ENCODE measurements at places on chromosomes 2 and 18.
A peak's percentile ranks its signal among the peaks of the same experiment; 100 is the strongest.

GRCh38 chr18:30386624-30387023 is 655.9 kb downstream of the DSC3 start:
- no peak for DNase-seq

GRCh38 chr18:23977719-23978483 is 36.7 kb upstream of the TTC39C start:
- no peak for DNase-seq

DNA sequence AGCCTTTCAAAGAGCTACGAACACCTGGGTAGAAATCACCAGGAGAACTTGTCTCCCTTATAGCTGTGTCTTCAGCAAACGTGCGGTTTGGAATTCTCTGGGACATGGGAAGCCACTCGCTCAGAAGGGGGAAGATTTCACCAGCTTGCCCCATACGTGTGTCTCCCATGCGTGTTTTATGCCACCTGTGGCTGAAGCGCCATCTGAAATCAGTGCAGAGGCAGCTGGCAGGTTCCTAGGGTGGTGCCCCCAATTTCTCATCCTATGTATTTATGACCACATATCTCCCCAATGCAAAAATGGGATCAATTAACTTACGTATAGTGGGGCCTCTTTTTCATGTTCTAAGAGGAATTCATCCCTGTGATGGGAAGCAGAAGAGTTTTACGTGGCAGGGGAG is 81.6 kb downstream of the TPO start:
- DNase-seq: no peak

- no peak for DNase-seq
Measured at GRCh38 chr18:24914171-24914525, 437.8 kb downstream of the ZNF521 start.

GRCh38 chr18:79944126-79944731 is 7.2 kb downstream of the SLC66A2 start:
- DNase-seq: peak; percentile 74

GRCh38 chr2:238945433-238946150 is 97.7 kb downstream of the TWIST2 start:
- DNase-seq: no peak

GRCh38 chr2:6103949-6104348 is 411.8 kb downstream of the SOX11 start:
- no peak for DNase-seq

DNA sequence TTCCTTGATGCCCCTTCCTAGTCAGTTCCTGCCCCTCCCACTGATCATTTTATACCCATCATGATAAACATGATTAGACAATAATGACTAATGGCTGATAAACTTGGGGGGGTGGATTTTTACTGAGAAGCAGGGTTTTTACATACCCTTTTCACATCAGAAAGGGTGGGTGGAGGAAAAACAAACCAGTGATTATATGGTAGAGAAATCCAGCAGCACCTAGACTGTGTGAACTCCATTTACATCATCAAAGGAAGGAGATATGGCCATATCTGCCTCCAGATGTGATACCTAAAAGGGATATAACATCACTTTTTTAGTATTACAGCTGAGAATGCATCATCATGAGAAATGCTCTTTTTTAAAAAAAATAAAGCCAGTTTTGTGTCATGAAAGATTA is 89.9 kb downstream of the ANKRD12 start:
- DNase-seq: no peak

DNA sequence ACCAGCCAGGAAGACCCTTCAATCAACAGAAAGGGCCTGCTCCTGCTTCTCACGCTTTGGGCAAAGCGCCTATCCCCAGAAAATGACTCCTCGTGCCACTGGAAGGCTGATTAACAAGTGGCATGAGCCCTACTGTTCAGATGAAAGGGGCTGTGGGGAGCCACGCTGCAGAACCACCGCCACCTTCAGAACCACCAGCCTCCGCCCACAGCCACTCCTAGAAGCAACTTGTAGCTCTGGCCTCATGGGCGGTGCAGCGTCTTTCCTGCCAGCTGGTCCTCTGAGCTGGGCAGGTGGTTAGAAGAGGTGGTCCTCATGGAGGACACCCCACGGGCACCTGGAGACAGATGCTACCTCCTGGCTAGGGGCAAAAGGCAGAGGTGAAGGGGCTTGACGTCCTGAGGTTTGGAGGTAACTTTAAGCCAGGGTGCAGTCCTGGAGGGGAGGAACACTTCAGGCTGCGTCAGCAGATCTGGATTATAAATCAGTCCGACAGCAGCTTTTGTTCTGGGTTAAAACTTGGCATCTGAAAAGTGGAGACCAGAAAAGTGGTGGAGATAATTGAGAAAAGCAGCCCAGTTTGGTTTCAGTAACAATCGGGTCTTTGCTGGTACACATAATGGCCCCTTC is 861 bp upstream of the SEMA4C start:
- no peak for DNase-seq

GRCh38 chr18:56390626-56391025 is 247.8 kb downstream of the TXNL1 start:
- DNase-seq: no peak

GRCh38 chr2:236610991-236611821 is 41.6 kb downstream of the ACKR3 start:
- DNase-seq: no peak

- DNase-seq: no peak
Measured at GRCh38 chr2:51920509-51920908, 888.6 kb upstream of the NRXN1 start.

- DNase-seq: no peak
Measured at GRCh38 chr2:124395961-124396360, 370.9 kb downstream of the CNTNAP5 start.

GRCh38 chr2:146267093-146267492 is 1577.7 kb upstream of the ACVR2A start:
- no peak for DNase-seq

GRCh38 chr2:38474715-38475566 is 97.9 kb upstream of the ATL2 start:
- DNase-seq: no peak

All from NCI-H1694 (cell line).